Anterior cingulate cortex (tissue), 58 donors: ENCODE measurements at places on chromosomes 11 and 22.

DNA sequence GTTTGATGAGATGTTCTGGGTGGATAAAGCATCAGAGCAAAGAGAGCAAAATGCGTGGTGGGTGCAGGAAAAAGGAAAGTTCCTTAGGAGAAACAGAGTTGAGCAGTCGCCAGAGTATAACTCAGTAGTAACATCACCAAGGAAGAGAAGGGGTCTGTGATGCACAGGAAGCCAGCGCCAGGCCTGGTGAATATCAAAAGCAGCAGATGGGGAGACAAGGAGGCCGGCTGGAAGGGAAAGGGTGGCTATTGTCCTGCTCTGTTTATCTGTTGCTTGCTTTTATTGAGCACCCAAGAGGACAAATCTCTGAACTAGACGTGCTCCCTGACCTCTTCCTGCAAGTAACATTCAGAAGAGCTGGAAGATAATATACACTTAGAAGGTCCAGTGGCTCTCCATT lies 52.7 kb upstream of the GRAMD1B start:
- no peak for DNase-seq

GRCh38 chr11:27171376-27171958 lies 130.9 kb downstream of the BBOX1 start:
- no peak for DNase-seq

DNA sequence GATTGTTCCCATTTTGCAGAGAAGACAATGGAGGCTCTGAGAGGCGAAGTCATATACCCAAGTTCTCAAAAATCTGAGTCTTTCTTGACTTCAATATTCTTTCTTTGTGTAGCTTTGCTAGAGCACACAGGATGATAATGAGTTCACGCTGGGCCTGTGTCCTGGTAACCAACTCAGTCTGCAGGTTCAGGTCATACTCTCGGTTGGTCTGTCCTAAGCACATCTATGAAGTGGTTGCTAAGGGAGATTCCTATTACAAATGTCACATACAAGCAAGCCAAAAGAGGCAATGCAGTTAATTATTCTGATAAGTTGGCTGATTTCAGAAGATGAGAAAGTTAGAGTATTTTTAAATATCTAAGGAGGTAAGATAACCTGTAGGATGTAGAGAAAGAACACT lies 481.0 kb downstream of the SOX6 start:
- DNase-seq: no peak

- no peak for DNase-seq
Measured at GRCh38 chr22:22042599-22043295, 60.2 kb upstream of the TOP3B start.

DNA sequence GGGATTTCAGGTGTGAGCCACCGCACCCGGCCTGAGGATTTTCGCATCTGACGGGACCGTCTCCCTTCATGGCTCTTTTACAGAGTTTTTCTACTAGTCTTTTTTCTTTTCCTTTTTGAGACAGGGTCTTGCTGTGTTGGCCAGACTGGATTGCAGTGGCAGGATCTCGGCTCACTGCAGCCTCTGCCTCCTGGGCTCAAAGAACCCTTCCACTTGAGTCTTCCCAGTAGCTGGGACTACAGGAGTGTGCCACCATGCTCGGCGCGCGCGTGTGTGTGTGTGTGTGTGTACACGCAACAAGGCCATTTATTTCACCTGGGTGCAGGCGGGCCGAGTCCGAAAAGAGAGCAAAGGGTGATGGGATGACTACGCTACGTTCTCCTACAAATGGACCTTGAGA lies 10.9 kb downstream of the SERHL2 start:
- no peak for DNase-seq

- DNase-seq: no peak
Measured at GRCh38 chr22:47355388-47355725, 592.9 kb downstream of the TBC1D22A start.

DNA sequence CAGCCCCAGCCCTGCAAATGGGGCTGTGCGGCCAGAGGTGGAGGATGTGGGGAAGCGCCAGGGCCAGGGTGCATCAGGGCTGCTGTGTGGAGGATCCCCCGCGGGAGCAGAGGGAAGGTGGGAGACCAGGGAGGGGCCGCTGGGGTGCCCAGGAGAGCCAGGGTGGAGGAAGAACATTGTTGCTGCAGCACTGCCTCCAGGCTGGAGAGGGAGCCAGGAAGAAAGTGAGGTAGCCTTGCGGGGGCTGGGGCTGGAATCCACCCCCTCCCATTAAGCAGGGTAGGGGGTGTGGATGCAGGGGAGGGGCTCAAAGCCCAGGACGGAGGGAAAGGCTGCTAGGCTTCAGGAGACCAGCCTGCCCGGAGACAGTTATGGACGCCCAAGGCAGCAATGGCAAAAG lies 15.0 kb downstream of the CABP7 start:
- no peak for DNase-seq

DNA sequence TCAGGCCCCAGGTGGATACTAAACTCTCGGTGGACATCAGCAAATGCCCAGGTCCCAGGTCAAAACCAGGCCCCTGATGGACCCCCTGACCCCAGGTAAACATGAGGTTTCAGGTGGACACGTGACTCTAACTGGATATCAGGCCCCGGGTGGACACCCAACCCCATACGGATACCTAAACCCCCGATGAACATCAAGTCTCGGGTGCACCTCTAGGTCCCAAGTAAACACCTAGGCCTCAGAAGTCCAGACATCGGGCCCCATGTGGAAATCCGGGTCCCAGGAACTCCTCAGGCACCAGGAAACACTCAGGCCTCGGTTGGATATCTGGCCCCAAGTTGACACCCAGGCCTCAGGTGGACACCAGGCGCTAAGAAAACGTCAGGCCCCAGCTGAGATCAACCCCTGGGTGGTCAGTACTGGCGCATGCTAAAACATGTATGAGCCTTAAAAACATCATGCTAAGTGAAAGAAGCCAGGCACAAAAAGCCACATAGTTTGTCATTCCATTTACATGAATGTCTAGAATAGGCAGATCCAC lies 54.4 kb upstream of the SEPTIN5 start:
- DNase-seq: no peak

DNA sequence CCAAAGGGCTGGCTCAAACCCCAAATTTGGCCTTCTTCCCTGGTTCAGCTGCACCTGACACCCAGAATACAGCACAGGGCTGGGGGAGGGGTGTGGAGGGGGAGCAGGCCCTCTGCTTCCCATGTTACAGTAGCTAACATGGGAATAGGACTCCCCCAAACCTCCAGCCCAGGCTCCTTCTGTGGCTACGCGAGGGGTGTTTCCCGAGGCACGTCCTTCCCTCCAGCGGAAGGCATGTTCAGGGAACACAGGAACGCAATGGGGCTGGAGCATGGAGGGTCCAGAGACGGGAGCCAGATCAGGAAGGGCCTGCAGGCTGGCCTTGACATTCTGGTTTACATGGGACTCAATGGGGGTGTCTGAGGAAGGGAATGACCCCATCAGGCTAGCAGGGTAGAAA lies 11.8 kb upstream of the IGLL1 start:
- no peak for DNase-seq

GRCh38 chr11:129285402-129285786 lies 90.3 kb upstream of the BARX2 start:
- no peak for DNase-seq

DNA sequence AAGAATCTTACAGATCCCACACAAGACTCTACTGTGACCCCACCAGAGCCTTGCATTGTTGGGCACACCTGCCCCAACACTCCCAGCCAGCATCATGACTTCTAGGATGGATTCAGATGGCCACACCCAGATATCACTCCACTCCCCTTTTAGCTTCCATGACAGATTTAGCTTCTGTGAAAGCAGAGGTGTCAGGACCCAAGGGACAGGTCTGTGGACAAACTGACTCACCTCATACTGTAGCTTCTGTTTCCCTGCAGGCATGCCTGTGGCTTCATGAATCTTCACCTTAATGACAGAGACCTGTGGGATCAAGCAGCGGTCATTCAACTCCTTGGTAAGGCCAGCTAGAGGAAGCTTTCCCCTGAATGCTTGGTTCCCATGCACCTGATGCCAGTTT lies 8.5 kb upstream of the TBC1D10A start:
- no peak for DNase-seq

DNA sequence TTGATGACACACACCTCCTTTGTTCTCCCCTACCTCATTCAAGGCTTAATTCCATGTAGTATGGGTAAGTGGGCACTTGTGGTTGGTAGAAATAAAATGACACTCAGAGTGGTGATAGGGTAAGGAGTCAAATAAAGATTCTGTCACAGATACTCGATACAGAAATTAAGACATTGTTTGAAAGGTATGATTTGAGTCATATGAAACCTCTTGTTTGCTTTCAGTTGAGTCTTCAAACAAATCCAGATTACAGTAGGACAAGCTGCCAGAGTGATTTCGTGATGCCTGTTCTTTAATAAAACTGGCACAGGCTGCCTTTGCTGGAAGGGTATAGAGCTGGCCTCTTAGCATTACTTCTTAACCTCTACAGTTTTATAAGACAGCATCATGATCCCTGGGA lies 182.4 kb downstream of the SPON1 start:
- DNase-seq: no peak

DNA sequence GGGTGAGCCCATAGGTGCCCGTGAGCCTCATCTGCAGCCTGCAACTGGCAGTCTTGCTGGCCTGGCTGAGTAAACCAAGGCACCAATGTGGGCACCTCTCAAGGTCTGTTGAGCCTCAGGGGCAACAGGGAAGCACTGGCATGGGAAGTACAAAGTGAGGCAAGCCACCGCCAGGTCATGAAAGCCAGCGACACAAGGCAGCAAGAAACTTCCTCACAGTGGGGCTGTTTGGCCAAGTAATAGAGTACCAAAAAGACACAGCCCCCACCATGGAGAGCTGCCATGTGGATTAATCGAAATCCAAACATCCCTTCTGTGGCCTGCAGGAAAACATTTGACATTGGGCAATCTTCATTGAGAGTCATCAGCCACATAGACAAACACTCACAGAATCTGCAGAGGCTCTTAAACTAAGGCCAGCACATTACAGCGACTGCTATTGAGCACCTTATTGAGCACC lies 43.6 kb upstream of the FIBIN start:
- DNase-seq: no peak

DNA sequence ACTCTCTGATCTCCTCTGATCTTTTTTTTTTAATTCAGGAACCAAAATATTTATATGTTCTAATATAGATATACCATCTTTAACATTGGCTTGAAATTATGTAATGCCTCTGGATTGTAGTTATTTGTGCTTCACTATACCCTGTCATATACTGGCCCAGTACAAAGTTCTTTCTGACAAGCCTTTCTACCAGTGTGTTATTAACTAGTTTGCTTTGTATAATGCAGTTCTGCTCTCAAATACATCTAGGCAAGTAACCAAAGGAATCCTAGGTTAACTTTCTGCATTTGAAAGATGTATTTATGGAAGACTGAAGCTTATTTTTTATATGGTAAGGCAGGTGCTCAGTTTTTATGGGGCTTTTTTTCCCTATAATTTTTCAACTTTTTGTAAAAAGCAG lies 36.1 kb downstream of the ARHGEF12 start:
- no peak for DNase-seq

DNA sequence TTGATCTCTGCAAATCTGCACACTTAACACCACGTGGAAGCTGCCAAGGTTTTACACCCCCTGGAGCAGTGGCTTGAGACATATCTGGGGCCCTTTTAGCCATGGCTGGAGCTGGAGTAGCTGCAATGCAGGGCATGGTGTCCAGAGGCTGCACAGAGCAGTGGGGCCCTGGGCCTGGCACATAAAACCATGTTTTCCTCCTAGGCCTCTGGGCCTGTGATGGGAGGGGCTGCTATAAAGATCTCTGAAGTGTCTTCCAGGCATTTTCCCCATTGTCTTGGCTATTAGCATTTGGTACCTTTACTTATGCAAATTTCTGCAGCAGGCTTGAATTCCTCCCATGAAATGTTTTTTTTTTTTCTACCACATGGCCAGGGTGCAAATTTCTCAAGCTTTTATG lies 33.2 kb downstream of the CALCA start:
- no peak for DNase-seq

DNA sequence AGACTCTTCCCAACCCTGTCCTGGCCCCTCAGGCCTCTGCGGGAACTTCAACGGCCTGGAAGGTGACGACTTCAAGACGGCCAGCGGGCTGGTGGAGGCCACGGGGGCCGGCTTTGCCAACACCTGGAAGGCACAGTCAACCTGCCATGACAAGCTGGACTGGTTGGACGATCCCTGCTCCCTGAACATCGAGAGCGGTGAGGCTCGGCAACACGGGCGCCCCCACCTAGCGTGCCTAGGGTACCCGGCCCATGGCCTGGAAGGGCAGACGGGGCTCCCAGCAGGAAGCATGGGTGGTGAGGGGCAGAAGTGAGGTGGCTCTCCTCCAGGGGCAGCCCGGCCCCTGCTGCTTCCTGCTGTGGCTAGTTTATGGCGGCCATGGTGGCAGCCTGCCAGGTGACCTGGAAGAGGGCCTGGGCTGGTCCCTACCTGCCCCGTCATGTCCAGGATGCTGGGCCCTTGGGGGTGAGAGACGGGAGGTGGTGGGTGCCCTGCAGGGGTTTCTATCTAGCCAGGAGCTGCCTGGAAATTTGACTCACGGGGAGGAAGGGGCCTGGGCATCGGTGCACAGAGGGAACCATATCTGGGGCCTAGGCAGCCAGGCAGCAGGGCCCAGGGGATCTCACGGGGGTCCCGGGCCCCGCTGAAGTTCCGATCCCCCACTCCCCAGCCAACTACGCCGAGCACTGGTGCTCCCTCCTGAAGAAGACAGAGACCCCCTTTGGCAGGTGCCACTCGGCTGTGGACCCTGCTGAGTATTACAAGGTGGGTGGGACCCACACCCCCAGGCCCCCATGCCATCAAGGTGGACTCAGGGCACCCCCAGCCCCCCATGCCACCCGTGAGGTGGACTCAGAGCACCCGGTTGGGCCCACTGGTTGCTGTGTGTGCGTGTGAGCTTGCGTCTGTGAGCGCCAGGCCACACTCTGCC lies 9.2 kb downstream of the MUC2 start:
- DNase-seq: no peak

- no peak for DNase-seq
Measured at GRCh38 chr11:118918686-118919280, 6.9 kb downstream of the BCL9L start.

- DNase-seq: no peak
Measured at GRCh38 chr22:42180349-42180842, 49.8 kb upstream of the CYP2D6 start.
